Activated T-helper 2 cell treated with anti-CD3 and anti-CD28 coated beads, Interferon-gamma antibody, Interleukin-2, Interleukin-4, amounts not matched to agents 10 μg/mL and 5 μg/mL and 100 μg/mL, durations not matched to agents 14 hours and 24 hours and 36 hours (primary cell): ENCODE measurements at places on chromosomes 1 and 21. TPM values are rescaled to one million over a fixed set of nuclear protein-coding genes. Genes with fewer than 3 reads are reported as not detected.

- DNase-seq: no peak
Measured at GRCh38 chr1:183318433-183318832, 99.7 kb downstream of the NMNAT2 start.

The SPRR2G gene
- total RNA-seq: not detected in 2 replicates

The CTNNBIP1 gene
- total RNA-seq: 7.4 and 7.5 TPM in 2 replicates

The LCE1E gene
- total RNA-seq: not detected in 2 replicates

GRCh38 chr1:56456435-56457101, 122.8 kb downstream of the PLPP3 start:
- DNase-seq: no peak

The CLEC20A gene
- total RNA-seq: not detected in 2 replicates

The AIM2 gene
- total RNA-seq: 101 and 109 TPM in 2 replicates

DNA sequence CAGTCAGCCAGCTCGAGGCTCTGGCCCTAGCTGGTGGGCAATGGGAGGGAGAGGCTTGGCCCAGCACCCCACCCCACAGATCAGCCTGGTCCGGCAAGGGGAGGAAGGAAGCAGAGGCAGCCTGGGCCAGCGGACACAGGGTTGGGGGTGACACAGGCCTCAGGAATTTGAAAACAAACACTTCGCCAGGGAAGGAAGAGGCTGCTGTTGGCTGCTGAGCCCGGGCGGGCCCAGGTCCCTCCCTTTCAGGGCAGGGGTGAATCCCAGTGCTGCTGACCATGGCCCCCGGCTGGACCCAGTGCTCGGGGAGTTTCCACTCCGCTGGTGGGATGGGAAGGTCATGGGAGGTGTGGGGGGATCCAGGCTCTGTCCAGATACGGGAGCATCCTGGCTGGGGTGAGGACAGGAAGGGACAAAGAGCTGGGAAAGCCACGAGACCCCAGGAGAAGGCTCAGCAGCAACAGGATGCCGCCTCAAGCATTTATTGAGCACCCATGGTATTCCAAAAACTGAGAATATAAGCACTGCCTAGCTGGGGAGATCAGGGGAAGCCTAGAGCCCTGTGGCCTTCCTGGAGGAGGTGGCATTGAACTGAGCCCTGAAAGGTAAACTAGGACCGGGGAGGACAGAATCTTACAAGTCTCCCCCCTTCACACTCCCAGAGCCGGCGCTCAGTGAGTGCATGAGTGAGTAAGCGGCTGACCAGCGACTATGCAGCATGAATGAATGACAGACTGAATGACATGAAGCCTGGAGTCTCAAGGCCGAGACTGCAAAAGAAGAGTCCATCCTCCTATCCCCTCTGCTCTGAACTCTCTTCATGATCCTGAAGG, 26.2 kb upstream of the EPHA2 start:
- no peak for DNase-seq

DNA sequence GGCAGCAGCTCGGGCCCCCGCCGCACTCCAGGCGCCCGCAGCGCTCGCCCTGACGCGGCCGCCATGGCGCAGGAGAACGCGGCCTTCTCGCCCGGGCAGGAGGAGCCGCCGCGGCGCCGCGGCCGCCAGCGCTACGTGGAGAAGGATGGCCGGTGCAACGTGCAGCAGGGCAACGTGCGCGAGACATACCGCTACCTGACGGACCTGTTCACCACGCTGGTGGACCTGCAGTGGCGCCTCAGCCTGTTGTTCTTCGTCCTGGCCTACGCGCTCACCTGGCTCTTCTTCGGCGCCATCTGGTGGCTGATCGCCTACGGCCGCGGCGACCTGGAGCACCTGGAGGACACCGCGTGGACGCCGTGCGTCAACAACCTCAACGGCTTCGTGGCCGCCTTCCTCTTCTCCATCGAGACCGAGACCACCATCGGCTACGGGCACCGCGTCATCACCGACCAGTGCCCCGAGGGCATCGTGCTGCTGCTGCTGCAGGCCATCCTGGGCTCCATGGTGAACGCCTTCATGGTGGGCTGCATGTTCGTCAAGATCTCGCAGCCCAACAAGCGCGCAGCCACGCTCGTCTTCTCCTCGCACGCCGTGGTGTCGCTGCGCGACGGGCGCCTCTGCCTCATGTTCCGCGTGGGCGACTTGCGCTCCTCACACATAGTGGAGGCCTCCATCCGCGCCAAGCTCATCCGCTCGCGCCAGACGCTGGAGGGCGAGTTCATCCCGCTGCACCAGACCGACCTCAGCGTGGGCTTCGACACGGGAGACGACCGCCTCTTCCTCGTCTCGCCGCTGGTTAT, 2.8 kb downstream of the KCNJ9 start:
- DNase-seq: peak; percentile 69
